ENCODE measurements at places on chromosomes 11 and 22.

DNA sequence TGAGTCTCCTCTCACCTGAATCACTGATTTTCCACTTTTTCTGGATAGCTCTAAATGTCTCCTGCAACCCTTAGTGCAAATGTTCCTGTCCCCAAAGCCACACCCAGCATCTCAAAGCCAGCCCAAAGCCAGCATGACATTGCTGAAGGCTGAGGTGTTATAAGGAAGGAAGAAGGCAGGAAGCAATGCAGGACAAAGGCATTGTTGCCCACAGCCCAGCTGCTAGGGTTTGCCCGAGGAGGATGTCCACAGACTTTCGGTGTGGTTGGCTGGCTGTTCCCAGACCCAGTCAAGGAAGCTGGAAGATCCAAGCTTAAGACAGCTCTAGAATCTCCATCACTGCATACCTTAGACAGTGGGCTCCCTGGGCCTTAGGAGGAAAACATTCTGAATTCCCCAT, 23.5 kb downstream of the CHST1 start:
- no peak for DNase-seq

GRCh38 chr11:3148255-3148989, 16.7 kb downstream of the OSBPL5 start:
- DNase-seq = no peak

DNA sequence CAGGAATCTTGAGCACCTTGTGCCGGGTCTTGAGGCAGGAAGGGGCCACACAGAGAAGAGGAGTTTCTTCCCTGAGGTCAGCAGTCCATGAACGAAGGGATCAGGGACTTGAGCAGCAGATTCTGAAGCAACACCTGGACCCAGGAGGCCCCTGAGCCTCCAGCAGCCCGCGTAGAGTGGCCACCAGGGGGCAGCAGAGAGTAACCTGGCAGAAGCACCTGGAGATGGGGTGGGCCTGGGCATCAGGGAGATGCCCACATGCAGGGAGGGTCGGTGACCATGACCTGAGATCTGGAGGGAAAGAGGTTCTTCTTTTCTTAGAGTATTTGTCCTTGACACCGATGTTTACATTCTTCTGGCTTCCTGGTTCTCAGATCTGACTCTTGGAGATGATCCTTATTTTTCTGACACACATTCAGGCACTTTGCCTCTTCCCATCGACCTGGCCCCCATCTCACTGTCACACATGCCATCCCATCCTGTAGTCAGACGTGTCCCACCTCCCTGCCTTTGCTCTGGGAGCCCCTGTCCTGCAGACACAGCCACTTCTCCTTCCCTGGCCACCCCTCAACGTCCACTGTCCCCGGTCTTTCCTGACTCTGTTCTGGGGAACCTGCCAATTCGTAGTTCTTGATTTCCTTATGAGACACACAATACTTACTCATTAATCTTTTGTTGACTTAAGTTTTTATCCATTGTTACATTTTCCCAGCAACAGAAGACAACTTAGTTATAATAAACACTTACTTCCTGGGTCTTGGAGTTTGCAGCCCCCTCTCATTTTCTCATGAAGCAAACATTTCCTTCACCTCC, 66.5 kb downstream of the GGTLC2 start:
- DNase-seq = peak; percentile 80

DNA sequence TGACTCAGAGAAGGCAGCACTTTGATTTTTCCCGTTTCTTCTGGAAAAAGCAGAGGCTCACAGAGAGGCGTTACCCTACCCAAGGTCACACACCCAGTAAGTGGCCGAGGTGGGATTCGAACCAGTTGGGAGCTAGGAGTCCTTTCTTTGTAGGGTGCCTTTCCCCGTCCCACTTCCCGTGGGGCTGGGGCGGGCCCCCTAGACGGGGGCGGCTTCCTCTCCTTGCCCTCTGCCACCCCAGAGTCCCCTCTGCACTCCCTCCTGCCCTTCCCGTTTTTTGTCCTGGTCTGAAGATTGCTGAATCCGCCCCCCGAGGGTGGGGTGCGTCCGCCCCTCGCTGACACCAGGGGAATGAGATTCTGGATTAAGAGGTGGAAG, 747 bp downstream of the TPCN2 start:
- DNase-seq = peak; percentile 15

DNA sequence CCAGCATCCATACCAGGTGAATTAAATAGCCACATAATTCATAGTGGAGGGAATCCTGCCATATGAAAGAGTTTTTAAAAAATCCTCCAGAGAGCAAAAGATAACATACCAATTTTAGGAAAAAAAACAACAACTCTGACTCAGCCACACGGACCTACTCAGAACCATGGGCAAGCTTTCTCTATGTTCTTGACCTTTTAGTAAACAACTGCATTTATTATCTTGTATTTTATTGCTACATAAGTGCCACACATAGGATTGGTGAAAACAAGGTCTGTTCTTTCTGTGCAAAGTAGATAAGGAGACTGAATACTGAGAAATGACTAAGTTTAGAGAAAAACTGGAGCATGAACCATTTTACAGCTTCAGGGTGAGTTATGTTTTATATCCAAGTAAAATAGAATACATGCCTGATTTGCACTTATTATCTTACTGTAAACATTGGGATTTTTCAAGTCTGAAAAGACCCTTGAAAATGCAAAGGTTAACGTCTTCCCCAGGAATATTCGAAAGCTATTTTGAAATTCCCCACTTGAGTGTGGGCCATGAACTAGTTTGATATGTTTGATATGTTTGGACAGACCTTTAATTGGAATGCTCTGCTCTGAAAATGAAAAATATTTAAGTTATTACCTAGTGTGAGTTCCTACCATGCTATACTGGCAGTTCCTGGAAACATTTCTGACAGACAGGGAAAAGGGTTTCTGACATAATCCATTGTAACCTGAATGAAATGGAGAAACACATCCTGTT, 89.5 kb upstream of the DDI1 start:
- DNase-seq = no peak

GRCh38 chr22:38219632-38220031, 17.8 kb downstream of the MAFF start:
- no peak for DNase-seq

DNA sequence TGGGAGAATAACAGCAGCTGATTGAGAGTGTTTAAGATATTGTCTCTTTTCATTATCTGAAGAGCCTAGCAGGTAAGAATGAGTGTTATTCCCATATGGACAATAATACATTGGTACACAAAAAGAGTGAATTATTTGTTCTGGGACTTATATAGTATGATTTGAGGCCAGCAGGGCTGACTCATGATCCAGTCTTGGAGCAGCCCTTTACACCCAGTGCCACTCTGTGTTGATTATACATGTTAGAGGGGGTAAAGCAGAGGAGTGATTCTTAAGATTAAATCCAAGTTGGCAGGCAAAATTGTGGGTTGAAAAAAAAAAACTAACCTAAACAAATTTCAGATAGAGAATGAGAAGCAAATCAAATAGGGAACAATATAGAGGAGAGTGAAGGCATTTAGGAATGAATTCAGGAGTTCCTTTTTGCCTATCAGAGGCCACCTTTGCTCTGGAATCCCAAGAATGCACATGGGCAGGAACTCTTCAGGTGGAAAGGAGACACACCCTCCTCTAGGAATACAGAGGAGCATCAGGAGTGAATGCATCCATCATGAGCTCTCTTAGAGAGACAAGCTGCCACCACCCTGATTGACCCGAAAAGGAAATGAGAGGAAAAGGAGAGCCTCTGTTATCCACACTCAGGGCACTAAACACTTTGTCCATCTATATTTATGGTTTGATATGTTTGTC, 19.2 kb upstream of the MRGPRX1 start:
- no peak for DNase-seq

DNA sequence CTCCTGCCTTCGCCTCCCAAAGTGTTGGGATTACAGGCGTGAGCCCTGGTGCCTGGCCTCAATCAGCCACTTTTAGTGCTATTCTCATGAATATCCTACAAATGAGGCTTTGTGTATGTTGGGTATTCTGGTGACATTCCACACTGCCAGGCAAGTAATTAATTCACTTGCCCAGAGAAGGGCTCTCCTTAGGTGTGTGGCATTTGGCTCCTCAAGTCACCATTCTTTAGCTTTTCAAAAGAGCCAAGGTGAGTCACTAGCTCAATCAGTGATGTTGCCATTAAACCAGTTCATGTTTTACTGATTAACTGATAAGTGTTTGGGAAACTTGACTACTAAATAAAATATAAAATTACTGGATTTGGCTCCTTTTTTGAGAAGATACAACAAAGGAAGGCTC, 52.2 kb downstream of the SLC25A17 start:
- no peak for DNase-seq

GRCh38 chr11:11701070-11701469, 79.3 kb upstream of the GALNT18 start:
- DNase-seq = no peak

DNA sequence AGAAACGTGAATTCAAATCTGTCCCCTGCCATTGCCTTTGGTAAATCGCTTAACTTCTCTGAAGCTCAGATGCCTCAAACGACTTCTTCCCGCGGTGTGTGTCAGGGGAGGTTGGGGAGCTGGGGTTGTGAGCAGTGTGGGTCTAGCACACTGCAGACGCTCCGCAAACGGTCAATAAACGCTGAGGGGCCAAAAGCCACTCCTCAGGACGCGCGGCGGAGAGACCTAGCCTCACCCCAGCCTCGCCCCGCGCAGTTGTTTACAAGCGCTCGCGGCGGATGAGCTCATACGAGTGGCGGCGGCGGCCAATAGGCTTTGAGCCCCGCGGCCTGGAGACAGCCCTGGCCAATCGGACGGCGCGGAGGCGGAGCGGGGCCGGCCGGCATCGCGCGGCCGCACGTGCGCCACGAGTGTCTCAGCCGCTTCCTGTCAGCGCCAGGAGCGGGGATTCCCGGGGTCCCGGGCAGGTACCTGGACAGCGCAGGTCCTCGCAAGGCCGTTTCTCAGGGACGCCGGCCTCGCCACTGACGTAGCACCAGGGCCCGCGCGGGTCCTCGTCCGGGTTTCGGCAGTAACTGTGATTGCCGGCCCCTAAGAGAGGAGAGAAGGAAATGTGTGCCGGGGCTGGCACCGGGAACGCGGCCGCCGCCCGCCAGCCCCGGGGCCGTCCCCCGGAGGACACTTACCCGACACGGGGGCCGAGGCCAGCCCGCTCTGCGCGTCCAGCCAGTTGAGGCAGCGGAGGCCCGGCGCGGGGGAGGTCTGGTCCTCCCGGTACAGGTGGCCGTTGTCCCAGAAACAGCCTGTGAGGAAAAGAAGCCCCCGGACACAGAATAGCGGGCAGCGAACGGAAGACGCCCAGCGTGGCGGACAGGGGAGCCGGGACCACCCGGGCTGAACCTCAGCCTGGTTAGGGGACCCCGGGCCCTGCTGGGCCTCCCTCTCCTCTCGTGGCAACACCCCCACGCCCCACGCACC, 1.5 kb downstream of the PIK3IP1 start:
- peak; percentile 93 for DNase-seq

GRCh38 chr22:31253949-31254348, 38.3 kb downstream of the PIK3IP1 start:
- DNase-seq = no peak

GRCh38 chr22:19981171-19981960, 35.3 kb downstream of the ARVCF start:
- DNase-seq = no peak

GRCh38 chr11:94091091-94091490, 37.5 kb upstream of the PANX1 start:
- DNase-seq = no peak

DNA sequence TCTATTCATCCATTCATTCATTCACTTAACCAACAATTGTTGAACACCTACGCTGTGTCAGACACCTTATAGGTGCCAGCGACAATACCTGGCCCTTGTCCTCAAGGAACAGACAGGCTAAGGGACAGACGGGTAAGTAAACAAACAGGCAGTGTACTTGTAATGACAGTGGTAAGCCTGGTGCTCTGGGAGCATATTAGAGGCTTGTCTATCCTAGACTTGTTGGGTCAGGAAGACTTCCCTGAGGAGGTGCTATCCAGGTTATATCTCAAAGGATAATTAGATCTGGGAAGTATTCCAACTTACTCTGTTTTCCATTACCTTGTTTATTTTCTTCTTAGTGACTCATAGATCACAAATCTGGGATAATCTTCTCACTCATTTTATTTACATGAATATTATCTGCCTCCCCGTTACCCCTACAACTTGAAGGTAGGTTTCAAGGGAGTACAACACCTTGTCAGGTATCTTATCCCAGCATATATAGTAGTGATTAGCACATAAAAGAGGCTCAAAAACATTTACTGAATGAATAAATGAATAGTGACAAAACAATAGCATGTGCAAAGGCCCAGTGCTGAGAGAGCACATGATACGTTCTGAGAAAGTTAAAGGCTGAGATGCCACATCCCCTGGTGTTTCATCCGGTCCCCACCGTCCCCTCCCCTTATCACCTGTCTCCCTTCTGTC, 75.3 kb upstream of the NCAM1 start:
- DNase-seq = no peak

Data from stimulated activated CD4-positive, alpha-beta T cell treated with anti-CD3 and anti-CD28 coated beads, Interleukin-4, amount 100 ng/mL, for 1 hour (primary cell).